ENCODE measurements at places on chromosomes 2 and 18. TPM values are rescaled to one million over a fixed set of nuclear protein-coding genes. Genes with fewer than 3 reads are reported as not detected.

TM4SF20 gene
- not detected for total RNA-seq

ERCC3 gene
- total RNA-seq = 38.4 TPM

GLB1L gene
- total RNA-seq = 4.9 TPM

CNGA3 gene
- not detected for total RNA-seq

FSHR gene
- not detected for total RNA-seq

PUS10 gene
- 3.4 TPM for total RNA-seq

HOXD10 gene
- not detected for total RNA-seq

EMILIN1 gene
- total RNA-seq = 5.1 TPM

PLGLB1 gene
- total RNA-seq = 0.33 TPM

GPR35 gene
- not detected for total RNA-seq

IL1B gene
- not detected for total RNA-seq

SLC9A4 gene
- total RNA-seq = not detected

DNA sequence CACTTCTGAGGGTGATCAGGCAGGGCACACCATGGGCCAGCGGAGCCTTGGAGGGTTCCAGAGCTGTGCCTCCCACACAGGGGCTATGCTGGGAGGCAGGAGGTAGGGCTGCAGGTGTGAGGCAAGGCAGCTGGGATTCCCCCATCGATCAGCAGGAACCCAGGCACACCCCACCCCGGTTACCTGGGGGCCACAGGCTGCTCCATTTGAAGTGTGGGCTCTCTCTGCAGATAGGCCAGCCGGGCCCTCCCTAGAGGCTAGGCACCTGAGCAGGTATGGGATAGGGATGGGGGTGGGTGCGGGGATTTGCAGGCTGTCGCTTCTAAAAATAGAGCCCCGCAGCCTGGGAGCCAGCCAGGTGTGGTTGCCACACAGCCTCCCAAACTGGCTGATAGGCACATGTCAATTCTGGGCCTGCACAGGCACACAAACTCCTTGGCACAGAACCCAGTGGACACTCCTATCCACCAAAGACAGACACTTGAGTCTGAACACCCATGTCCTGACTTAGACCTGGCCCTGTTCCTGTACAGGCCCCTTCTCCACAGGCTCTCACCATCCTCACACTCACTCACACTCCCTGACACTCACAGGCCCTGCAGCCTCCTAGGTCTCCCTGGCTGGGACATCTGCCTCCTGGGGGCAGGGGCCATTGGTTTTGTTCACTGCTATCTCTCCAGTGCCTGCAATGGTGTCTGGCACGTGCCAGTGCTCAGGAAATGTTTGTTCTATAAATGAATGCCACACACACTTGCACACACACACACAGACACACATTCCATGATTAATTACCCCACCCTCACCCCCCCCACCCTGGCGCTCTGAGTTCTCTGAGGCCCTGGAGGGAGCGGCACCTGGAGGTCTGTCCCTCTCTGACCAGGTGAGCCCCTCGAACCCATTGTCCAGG is 73.4 kb downstream of the ZFP36L2 start:
- DNase-seq = peak; percentile 80

- no peak for DNase-seq
Observed at GRCh38 chr18:58848685-58849084, 16.0 kb upstream of the ZNF532 start.

DNA sequence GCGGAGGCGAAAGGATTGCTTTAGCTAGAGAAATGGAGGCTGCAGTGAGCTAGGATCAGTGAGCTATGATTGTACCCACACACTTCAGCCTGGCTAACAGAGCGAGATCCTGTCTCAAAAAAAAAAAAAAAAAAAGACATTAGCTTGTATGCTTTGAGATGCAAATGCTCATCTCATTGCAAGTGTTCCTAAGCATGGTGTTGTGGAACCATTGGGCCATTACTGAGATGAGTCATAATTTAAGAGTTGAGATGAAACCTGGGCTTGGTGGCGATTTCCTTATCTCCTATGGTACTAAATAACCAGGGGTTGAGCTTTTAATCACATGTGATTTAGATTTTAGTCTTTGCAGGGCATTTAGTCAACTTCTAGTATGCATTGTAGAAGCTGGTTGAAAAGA is 2.2 kb downstream of the PLEKHA3 start:
- DNase-seq = no peak

DNA sequence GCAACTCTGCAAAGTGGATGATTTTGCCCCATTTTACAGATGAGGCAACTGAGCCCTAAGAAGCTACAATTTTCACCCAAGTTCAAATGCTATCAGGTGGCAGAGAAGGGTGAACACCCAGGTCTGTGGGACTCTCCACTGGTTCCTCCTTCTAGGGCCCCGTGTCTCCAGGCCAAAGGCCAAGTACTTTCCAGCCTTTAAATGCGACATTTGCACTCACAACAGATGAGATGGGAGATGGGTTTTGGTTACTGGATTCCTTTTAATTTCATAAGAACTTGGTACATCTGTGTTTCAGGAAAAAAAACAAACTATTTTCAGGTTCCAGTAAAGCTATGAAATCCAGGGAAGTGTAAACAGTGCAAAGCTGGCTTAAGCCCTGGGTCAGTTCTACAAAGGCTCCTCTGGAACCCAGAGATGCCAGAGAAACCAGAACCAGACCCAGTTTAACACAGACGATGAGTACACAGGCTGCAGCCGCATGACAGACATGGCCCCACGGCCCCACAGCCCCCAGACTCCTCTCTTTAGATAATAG is 361.7 kb downstream of the ANAPC1 start:
- DNase-seq = no peak

DNA sequence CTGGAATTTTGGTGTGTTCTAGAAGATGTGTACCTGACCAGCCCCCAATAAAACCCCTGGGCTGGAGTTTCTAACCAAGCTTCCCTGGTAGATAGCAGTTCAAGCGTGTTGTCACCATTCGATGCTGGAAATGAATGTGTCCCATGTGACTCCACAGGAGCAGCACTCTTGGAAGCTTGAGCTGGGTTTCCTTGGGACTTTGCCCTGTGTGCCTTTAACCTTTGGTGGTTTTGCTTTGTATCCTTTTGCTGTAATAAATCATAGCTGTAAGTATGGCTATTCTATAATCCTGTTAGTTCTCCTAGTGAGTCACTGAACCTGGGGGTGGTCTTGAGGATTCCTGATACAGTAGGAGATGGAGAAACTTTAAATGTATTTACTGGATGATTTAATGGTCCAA is 65.2 kb downstream of the KLHL14 start:
- DNase-seq = no peak

- no peak for DNase-seq
Observed at GRCh38 chr2:51409920-51410319, 378.0 kb upstream of the NRXN1 start.

DNA sequence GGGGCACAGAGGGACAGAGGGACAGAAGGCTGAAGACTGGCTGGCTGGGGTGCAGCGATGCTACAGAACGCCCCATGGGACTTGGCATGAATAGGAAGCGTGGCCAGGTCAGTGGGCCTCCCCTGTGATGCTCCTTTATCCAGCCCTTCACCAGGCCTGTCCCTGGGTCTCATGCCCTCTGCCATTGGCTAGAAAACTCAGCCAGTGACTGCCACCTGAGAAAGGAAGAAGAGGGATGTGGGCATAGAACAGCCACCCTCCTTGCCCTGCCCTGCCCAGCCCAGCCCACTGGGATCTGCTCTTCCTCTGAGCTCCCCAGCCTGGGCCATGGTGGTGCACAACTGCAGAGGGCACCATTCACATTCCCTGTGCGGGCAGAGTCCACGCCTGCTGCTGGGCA is 10.5 kb upstream of the LAPTM4A start:
- DNase-seq = no peak

GRCh38 chr18:62672600-62672999 is 42.7 kb upstream of the PHLPP1 start:
- no peak for DNase-seq

DNA sequence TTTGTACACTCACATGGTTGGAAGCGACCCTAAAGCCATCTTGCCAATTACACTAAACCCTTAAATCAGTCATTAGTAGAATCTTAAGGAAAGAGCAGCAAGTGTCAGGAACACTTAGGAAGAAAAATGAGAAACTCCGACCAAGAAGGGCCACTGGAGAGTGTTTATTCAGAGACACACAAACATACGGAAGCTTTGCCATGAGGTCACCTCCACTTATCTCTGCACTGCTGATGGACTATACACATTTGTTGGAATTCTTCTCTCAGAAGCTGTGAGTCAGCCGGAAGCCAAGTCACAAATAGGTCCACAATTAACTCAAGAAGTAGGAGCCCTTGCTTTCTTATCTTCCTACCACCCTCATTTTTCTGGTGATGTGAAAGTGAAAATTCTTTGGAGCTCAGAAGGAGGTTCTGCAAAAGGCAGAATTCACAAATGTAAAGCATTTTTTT is 21.6 kb downstream of the BMP10 start:
- no peak for DNase-seq

- DNase-seq = no peak
Observed at GRCh38 chr18:50424877-50425690, 50.2 kb downstream of the SKA1 start.

- DNase-seq = no peak
Observed at GRCh38 chr2:240983996-240984498, 14.4 kb upstream of the SNED1 start.

DNA sequence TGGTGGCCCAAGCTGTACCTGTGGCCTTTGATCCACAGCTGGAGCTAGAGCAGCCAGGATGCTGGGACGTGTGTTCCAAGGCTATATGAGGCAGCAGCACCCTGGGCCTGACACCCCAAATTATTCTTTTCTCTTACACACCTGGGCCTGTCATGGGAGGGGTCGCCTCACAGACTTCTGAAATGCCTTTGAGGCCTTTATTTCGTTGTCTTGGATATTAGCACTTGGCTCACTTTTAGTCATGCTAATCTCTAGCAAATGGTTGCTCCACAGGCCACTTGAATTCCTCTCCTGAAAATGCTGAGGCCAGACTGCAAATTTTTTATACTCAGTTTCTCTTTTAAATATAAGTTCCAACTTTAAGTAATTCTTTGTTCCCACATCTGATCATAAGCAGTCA is 22.0 kb upstream of the IL1R2 start:
- no peak for DNase-seq

GRCh38 chr2:122927197-122927596 is 1097.9 kb upstream of the CNTNAP5 start:
- peak; percentile 0 for DNase-seq

- no peak for DNase-seq
Observed at GRCh38 chr2:158716121-158716791, 78.9 kb upstream of the DAPL1 start.

GRCh38 chr2:41932241-41933045 is 115.4 kb upstream of the PKDCC start:
- DNase-seq = no peak

DNA sequence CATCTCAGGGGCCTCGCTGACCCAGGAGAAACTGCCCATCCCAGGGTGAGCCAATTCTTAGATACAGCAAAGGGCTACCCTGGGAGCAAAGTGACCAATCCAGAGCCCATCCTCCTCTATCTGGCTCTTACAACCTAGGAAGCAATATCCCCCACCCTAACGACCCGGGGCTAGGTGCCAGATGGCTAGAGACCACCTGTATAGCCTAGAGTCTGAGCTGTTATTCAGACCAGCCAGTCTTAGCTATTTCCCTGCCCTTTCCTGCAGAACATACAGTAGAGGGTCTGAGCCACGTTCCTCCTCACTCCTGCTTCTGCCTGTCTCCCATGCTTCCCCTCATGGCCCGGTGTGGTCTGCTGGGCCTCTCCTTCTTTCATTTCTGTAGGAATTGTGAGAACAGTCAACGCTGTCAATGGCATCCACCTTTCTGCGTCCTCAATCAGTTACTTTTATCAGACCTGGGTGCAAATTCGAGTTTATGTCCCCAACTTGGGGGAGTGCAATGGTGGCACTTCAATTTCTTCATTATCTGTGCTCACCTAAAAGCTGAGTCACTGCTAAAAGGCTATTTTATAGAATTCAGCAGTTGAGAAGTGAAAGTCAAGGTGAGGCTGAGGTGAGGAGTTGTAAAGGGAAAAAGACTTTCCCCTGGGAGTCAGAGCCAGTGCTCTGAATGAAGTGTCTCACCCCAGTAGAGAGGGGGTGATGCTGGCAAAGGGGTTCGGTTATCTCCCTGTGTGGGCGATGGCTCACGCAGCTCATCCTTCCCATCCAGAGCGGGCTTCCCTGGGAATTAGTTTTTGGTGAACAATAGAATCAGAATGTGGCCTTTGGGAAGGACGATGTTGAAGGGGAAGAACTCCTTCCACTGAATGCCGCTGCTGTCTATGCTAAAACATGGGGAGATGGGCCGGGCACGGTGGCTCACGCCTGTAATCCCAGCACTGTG is 42.4 kb downstream of the LONRF2 start:
- no peak for DNase-seq

DNA sequence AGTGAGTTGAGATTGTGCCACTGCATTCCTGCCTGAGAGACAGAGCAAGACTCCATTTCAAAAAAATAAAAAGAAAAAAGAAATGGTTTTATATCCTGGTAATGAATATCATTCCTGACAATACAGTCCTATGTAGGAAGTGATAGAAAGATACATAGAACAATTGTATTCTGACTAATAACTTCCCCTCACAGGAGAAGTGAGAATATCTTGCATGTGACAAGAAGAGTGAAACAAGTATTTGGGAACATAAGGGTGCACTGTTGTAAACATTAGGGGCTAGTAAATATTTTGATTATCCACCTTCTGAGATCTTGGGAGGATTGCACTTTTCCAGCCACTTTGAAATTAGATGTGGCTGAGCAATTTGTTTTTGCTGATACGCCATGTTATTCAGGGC is 40.7 kb downstream of the KLHL14 start:
- DNase-seq = no peak

- no peak for DNase-seq
Observed at GRCh38 chr2:45851576-45852304, 200.3 kb downstream of the PRKCE start.

DNA sequence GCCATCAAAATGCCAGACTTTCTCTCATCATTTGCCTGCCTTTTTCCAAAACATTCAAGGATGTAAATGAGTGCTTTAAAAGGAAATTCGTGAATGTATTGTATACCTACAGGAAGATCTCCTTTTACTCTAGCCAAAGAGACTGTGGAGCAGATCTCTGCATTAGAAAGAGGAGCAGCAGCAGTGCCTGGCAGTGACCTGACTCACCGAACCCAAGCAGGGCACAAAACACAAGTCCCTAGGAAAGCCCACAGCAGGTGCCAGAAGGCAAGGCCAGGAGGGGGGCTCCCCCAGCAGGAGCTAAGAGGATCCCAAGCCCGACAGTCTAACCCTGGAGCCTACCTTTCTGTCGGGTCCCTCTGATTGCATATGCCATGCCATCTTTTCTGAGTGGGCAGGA is 47.9 kb downstream of the L3MBTL4 start:
- peak; percentile 49 for DNase-seq

DNA sequence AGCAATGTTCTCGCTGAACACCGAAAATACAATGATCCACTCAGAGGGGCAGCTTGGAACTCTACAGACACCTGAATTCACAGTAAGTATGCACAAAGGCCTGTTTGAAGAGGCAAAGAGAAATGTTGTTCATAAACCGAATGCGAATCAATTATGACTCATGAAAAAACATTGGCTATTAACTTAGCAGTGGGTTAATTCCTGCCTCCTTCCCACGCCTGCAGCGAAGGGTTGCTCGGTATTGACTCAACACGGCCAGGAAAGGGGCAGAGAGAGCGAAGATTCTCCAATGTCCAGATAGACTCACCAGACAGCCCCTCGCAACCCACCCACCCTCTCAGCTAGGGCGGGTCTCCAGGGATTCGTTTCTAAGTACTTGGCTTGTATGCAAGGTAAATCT is 9.4 kb downstream of the CRACDL start:
- no peak for DNase-seq

GRCh38 chr2:219214786-219215185 is 4.0 kb downstream of the ABCB6 start:
- no peak for DNase-seq

All from H7 (cell line).